Hematopoietic multipotent progenitor cell treated with erythropoietin and hydrocortisone succinate and interleukin-3 and kit ligand, for 8 days (in vitro differentiated cells): ENCODE measurements at places on chromosomes 7 and 10.

DNA sequence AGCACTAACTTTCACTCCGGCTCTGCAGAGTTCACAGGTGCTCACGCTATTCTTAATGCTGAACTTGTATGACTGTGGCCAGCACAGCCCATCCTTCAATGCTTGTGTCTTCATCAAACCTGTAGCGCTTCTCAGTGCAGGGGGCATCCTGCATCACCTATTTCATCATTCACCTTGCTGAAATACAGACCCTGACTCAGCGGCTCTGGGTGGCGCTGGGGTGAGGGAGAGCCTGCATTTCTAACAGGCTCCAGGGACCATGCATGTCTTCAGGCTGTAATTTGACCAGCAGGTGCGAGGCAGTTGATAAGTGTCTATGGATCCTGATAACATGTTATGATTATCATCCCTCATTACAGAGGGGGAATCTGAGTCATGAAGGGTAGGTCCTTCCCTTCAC, 89.3 kb downstream of the VOPP1 start:
- DNase-seq, result no peak

- DNase-seq, result no peak
Measured at GRCh38 chr10:44293306-44293778, 91.6 kb downstream of the CXCL12 start.

- DNase-seq, result no peak
Measured at GRCh38 chr7:109579901-109580300, 1010.2 kb downstream of the DNAJB9 start.

- no peak for DNase-seq
Measured at GRCh38 chr7:158249692-158250091, 337.9 kb downstream of the PTPRN2 start.

DNA sequence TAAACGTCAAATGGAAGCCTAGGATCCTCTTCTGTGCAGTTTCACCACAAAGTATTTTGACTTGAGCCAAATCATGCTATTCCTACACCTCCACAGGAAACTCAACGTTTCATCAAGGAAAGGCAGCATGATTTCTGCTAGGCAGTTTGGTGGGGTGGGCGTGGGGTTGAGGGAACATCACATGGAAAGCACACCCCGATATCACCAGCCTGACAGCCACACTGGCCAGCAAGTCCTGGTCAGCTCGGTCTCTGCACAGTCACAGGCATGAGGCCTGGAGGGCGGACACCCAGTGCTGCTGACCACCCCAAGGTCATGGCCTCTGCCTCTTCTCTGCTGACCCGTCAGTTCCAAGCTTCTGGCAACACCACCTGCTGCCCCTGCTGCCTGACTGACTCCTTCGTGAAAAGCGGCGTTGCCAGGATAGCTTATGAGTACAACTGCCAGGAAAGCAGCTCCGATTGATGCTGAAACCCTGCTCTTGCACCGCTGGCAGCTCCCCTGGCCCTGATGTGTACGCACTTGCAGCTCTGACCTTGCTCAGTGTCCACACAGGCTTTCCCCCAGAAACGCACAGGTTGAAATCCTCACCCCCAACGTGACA, 171.5 kb downstream of the DIP2C start:
- no peak for DNase-seq

DNA sequence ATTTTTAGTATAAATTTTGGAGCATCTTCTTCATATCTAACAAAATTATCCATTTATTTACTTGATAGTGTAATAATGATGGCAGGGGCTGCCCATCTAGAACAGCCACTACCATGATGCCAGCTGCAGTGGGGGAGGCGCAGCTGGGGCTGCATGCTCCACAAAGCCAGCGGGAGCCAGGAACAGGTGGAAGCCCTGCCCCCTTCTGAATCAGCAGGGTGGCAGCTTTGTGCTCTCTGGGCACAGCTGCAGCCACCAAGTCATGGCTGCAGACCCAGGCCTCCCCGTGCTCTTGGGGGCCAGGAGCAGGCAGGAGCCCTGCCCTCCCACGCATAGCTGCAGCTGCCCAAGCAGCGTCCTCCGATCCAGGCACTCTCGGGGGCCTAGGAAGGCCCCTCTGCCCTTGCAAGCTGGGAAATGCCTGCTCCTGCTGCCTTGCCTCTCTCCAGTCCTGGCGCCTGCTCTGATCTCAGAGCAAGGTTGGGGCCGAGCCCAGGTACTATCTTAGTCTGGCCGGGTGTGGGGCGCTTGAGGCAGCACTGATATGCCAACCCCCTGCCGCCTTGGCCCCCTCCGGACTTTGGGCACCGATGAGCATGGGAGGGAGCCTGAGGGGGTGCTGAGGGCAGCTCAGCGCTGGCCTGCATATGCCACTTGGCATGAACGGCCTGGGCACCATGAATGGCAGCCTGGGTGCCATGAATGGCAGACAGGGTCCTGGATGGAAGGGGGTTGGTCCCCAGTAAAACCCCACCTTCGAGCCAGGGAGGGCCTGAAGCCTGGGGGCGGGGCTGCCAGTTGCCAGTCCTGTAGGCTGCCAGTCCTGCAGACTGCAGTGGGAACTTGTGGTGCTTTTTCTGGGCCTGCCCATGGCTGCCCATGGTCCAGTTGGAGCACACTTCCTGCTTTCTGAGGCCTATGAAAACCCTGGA, 1110.8 kb upstream of the POT1 start:
- no peak for DNase-seq

DNA sequence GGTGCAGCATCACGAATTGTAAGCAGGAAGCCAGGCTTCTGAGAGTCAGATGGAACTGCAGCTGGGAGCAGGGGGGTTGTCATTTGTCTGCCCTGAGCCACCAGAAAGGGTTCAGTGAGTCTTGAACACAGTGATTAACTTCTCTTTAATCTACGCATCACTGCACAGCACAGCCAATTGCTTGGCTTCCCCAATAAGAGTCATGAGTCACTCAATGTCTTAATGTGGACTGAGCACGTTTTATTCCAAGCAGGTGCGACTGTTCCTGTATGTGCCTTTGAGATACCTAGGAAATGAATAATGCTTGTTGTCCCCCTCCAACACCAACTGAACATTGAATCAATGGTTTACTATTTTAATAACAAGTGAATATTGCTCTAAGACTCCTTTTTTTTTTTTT, 26.0 kb upstream of the PLEKHA1 start:
- DNase-seq, result no peak

DNA sequence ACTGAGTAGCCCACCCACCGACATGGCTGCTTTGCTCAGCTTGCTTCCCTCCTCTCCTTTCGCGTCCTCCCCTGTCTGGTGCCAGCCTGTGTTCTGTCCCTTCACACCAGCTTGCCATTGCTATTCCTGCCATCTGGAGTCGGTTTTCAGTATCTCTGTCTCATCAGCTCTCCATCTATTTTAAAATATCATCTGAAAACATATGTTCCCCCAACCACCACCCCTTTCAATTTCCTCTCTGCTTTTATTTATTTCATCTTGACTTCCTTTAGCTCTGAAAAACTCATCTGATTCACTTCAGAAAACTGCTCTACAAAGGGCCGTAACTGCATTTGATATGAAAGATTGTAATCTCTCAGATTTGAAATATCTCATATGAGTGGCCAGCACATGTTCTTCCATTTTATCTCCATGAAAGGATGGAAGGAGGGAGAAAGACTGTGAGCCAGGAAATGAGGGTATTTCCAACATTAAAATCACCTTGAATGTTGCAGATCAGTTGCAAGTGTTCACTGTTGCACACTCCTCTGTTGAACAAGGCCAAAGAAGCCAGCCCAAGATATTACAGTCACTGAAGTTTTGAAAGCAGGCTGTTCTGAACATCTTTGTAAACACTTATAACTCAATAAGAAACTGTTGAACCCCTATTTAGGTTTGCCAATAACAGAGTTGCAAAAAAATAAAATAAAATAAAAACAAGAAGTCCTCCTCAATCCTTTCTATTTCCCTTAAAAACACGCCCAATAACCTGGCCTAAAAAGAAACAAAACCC, 202.4 kb upstream of the NEBL start:
- DNase-seq, result no peak

GRCh38 chr7:22194658-22195273, 162.2 kb downstream of the RAPGEF5 start:
- DNase-seq, result no peak

- DNase-seq, result peak; percentile 87
Measured at GRCh38 chr7:128459394-128459878, 3.8 kb downstream of the HILPDA start.

DNA sequence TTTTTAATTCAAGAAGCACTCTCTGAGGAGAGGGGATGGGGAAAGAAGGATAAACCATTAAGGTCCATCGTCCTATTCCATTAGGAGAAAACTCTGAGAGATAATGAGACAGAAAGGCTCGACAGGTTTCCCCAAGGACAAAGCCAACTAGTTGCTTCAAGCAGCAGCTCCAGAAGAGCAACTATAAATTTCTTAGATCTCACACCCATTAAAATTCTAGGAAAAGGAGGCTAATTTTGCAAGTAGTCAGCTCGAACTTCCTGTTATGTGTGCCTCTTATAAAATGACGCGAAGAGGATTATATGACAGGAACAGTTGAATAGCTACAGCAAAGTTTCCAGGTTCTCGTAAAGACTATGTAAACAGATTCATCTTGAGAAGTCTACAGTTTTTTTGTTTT, 52.0 kb upstream of the ST8SIA6 start:
- DNase-seq, result peak; percentile 87

GRCh38 chr7:80724249-80724871, 85.9 kb downstream of the CD36 start:
- DNase-seq, result no peak

DNA sequence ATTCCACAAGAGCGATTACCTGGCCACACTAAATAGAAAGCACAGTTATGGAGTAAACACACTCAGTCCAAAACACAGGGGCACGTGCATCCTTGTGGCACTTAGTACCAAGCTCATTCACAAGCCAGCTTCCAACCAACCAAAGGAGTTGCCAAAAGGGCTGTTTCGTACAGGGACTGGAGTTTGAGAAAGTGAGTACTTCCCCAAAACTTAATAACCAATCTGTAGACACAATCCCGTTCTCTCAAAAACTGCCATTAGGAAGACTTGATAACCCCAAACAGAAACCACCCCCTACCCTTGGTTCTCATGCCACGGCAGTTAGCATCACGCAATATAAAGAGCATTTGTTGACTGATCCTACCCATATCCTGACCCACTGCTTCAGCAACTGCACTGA, 166.2 kb upstream of the ASAH2 start:
- DNase-seq, result peak; percentile 55

DNA sequence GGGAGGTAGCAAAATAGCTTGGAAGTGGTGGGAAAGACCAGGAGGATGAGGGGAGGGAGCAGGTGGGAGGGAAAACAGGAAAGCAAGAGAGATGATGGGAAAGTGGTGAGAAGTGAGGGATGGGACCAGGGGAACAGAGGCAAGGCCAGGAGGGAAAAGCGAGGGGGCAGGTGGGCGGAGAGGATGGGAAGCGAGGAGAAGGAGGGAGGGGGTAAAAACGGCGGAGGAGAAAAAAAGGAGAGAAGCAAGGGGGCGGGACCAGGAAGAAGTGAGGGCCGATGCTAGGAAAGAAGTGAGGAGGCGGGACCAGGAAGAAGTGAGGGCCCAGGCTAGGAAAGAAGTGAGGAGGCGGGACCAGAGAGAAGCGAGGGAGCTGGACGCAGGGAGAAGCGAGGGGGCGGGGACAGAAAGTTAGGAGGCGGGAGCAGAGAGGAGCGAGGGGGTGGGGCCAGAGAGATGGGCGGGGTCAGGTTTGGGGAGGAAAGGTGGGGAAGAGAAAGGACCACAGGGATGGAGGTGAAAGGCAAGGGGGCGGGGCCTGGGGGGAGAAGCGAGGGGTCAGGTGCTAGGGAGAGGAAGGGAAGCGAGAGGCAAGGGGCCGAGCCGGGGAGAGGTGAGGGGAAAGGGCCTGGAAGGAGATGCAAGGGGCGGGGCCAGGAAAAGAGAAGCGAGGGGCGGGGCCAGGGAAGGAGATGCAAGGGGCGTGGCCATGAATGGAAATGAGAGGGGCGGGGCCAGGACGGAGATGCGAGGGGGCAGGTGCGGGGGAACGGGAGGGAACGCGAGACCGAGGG, 984 bp downstream of the SMURF1 start:
- peak; percentile 79 for DNase-seq

GRCh38 chr7:70833726-70834125, 298.2 kb upstream of the GALNT17 start:
- no peak for DNase-seq
